ENCODE measurements at places on chromosomes 16 and 17. TPM values are rescaled to one million over a fixed set of nuclear protein-coding genes. Genes with fewer than 3 reads are reported as not detected.

The SPATA32 gene
- 0.15 TPM for total RNA-seq

The MTSS2 gene
- total RNA-seq = 34.9 TPM

The FLCN gene
- 42.4 TPM for total RNA-seq

The DNAH9 gene
- total RNA-seq = 0.14 TPM

The GPR179 gene
- total RNA-seq = 0.46 TPM

The DNASE1L2 gene
- 1.1 TPM for total RNA-seq

The SHBG gene
- 1.1 TPM for total RNA-seq

The GPR142 gene
- total RNA-seq = not detected

The TACO1 gene
- 24.1 TPM for total RNA-seq

DNA sequence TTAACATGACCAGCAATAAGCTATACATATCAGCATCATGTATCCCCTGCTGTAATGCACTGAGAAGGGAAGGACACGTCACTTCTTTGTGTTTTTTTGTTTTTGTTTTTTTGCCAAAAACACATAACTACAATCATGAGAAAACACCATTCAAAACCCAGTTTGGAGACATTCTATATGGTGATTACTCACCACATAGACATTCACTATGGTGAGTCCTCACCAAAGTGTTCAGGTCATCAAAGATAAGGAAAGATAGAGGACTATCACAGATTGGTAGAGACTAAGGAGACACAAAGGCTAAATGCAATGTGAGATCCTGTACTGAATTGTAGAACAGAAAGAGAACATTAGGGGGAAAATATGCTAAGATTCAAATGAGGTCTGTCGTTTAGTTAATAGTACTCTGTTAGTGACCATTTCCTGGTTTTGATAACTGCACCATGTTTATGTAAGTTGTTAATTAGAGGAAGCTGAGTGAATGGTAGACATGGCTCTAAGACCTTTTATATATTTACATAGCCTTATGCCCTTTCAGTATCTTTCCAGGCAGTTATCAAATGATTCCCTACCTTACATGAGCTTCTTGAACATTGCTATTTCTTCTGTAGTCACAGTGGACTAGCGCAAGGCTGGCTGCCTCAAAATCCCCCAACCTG lies 46.6 kb downstream of the PIK3R5 start:
- no peak overlapping the region for H3K27ac ChIP-seq
- peaks cover 10% of the 10 kb centered on the region for H3K36me3 ChIP-seq
- H3K4me3 ChIP-seq = no peak overlapping the region
- H3K27me3 ChIP-seq = peaks cover 8% of the 10 kb centered on the region
- no peaks in the 10 kb centered on the region for H3K4me1 ChIP-seq

DNA sequence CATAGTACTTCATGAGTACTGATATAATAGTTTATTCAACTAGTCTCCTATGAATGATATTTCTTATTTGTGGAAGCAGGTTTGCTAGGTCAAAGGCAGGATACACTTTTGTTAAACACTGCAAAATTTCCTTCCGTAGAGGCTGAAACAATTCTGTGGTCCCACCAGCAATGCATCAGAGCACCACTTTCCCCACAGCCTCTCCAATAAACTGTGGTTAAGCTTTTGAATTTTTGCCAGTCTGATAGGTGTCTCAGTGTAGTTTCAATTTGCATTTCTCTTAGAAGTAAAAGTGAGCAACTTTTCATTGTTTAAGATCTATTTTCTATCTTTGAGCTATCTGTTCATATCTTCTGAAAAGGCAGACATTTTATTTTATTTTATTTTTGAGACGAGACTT lies 36.4 kb upstream of the CORO6 start:
- no peak for DNase-seq
- H3K4me3 ChIP-seq = no peak overlapping the region
- no peaks in the 10 kb centered on the region for H3K27me3 ChIP-seq
- 0 out of 2 replicates have a peak overlapping the region, but pooled peaks have one; percentile 23 for H3K27ac ChIP-seq
- peaks cover 6% of the 10 kb centered on the region for H3K4me1 ChIP-seq
- H3K36me3 ChIP-seq = peaks cover 3% of the 10 kb centered on the region

- no peak overlapping the region for H3K27ac ChIP-seq
- no peaks in the 10 kb centered on the region for H3K27me3 ChIP-seq
- H3K4me1 ChIP-seq = no peaks in the 10 kb centered on the region
Observed at GRCh38 chr16:86545481-86545880, 9.6 kb downstream of the MTHFSD start.

GRCh38 chr16:69932228-69932627 lies 18.9 kb upstream of the CLEC18A start:
- H3K27ac ChIP-seq = no peak overlapping the region
- no peak overlapping the region for H3K4me3 ChIP-seq
- no peak for DNase-seq
- H3K36me3 ChIP-seq = peaks cover 19% of the 10 kb centered on the region

GRCh38 chr16:17396762-17397498 lies 73.8 kb downstream of the XYLT1 start:
- no peak overlapping the region for H3K4me3 ChIP-seq
- peaks cover 60% of the 10 kb centered on the region for H3K4me1 ChIP-seq
- H3K36me3 ChIP-seq = peaks cover 4% of the 10 kb centered on the region
- H3K27ac ChIP-seq = peak overlapping the region; percentile 80
- DNase-seq = no peak

DNA sequence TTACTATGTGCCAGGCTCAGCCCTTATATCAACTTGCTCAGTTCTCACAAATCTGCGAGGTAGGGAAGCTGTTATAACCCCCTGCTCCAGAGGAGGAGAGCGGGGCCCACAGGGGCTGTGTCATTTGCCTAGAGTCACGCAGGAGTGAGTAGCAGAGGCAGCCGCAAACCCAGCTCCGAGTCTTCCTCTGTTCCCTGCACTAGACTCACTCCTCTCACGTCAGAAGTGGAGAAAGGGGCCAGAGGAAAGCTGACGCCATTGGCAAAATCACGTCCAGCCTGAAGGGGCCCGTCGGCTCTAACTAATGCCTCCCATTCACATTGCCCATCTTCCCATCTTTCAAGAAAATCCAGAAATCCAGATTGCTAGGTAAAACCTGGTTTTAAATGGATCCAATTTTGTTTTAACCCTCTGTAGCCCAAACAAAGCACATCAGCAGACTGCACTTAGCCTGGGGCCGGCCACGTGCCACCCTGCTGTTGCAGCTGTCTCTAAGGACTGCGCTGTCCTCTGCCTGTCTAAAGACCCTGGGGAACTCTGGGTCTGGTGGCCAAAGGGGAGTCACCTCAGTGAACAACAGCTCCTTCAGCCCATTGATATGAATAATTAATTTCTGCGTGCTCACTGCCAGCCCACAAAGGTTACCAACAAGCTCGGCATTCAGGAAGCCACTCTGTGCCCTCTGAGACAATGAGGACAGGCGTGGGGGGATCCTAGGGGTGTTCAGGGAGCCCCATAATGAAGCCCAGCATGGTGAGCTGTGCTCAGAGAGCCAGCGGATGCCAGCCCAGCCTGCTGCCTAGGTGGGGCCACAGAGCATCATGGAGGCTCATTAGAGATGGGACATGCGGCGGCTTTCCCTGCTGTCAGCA lies 36.7 kb upstream of the ABR start:
- peaks cover 9% of the 10 kb centered on the region for H3K27me3 ChIP-seq
- no peak overlapping the region for H3K27ac ChIP-seq
- peaks cover 3% of the 10 kb centered on the region for H3K4me1 ChIP-seq
- DNase-seq = no peak

- no peak overlapping the region for H3K4me3 ChIP-seq
- H3K4me1 ChIP-seq = peaks cover under 1% of the 10 kb centered on the region
- no peaks in the 10 kb centered on the region for H3K36me3 ChIP-seq
- H3K27ac ChIP-seq = no peak overlapping the region
- H3K27me3 ChIP-seq = no peaks in the 10 kb centered on the region
Observed at GRCh38 chr17:17934214-17934613, 38.0 kb downstream of the TOM1L2 start.

DNA sequence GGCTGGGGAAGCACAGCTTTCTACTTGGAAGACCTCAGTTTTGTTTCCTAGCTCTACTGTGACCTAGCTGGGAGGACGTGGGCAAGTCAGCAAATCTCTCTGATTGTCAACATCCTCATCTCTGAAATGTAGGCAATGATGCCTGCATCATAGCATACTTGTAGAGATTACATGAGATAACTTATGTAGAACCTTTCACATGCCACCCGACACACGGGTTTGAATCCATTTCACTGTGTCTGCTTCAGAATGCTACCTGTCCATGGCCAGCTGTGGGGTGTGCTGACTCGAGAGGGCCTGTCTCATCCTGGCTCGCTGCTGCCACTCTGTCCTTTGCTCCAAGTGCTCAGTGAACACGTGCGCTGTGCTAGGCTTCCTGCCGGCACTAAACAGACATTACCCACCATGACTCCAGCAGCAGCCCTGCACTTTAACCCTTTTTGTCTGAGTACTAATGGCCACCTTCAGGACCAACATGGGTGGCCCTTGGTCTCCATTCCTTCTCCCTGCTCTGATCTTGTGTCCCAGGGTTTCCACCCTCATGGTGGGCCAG lies 7.4 kb downstream of the ADAP2 start:
- H3K27ac ChIP-seq = no peak overlapping the region
- H3K36me3 ChIP-seq = no peaks in the 10 kb centered on the region
- H3K4me1 ChIP-seq = no peaks in the 10 kb centered on the region
- DNase-seq = no peak
- H3K4me3 ChIP-seq = no peak overlapping the region

DNA sequence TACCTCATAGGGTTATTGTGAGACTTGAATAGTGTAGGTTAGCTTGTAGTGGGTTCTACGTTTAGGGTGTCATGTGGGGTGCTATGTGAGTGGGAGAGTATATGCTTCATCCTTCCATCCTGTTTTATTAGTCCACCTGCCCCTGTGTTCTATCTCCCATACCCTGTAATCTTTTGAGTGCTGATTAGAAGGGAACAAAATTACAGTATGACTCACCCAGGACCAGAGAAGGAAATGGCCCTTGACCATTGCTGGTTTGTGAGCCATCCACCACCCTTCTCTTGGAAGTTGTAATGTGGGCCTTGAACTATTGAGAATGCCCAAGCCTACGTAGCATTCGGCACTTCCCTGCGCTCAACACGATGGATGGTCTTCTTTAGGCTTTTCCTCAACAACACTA lies 17.1 kb downstream of the SAP30BP start:
- H3K36me3 ChIP-seq = peaks cover 4% of the 10 kb centered on the region
- H3K4me1 ChIP-seq = no peaks in the 10 kb centered on the region
- H3K4me3 ChIP-seq = no peak overlapping the region
- no peak for DNase-seq
- peak overlapping the region; percentile 71 for H3K27ac ChIP-seq
- H3K27me3 ChIP-seq = no peaks in the 10 kb centered on the region

- no peaks in the 10 kb centered on the region for H3K36me3 ChIP-seq
- no peak for DNase-seq
- H3K27ac ChIP-seq = no peak overlapping the region
Observed at GRCh38 chr16:58152246-58152868, 23.2 kb upstream of the CFAP20 start.

GRCh38 chr16:85461022-85461813 lies 151.9 kb upstream of the GSE1 start:
- H3K27me3 ChIP-seq = peaks cover 63% of the 10 kb centered on the region
- peak overlapping the region; percentile 76 for H3K4me3 ChIP-seq
- H3K36me3 ChIP-seq = no peaks in the 10 kb centered on the region
- no peak overlapping the region for H3K27ac ChIP-seq
- peaks cover 33% of the 10 kb centered on the region for H3K4me1 ChIP-seq

GRCh38 chr16:69412287-69412686 lies 12.1 kb upstream of the CYB5B start:
- no peaks in the 10 kb centered on the region for H3K36me3 ChIP-seq
- no peak overlapping the region for H3K4me3 ChIP-seq
- no peak for DNase-seq
- H3K27me3 ChIP-seq = no peaks in the 10 kb centered on the region

GRCh38 chr16:57753448-57754353 lies 18.1 kb downstream of the KATNB1 start:
- H3K4me1 ChIP-seq = 0 out of 2 replicates have a peak, but pooled peaks cover 2% of the 10 kb centered on the region
- no peak for DNase-seq
- H3K27me3 ChIP-seq = no peaks in the 10 kb centered on the region
- H3K4me3 ChIP-seq = no peak overlapping the region
- 0 out of 2 replicates have a peak overlapping the region, but pooled peaks have one; percentile 45 for H3K27ac ChIP-seq
- peaks cover 5% of the 10 kb centered on the region for H3K36me3 ChIP-seq

GRCh38 chr16:60792437-60792836 lies 1243.8 kb downstream of the CDH8 start:
- no peak overlapping the region for H3K27ac ChIP-seq
- H3K4me3 ChIP-seq = no peak overlapping the region
- no peak for DNase-seq
- no peaks in the 10 kb centered on the region for H3K36me3 ChIP-seq
- no peaks in the 10 kb centered on the region for H3K27me3 ChIP-seq
- H3K4me1 ChIP-seq = peaks cover 13% of the 10 kb centered on the region

GRCh38 chr16:27185776-27186130 lies 17.6 kb upstream of the KDM8 start:
- DNase-seq = no peak
- H3K4me1 ChIP-seq = no peaks in the 10 kb centered on the region
- H3K27me3 ChIP-seq = peaks cover 3% of the 10 kb centered on the region
- H3K27ac ChIP-seq = no peak overlapping the region
- H3K4me3 ChIP-seq = no peak overlapping the region
- H3K36me3 ChIP-seq = no peaks in the 10 kb centered on the region

- no peak for DNase-seq
- H3K36me3 ChIP-seq = peaks cover 14% of the 10 kb centered on the region
- peaks cover 9% of the 10 kb centered on the region for H3K4me1 ChIP-seq
- H3K27me3 ChIP-seq = no peaks in the 10 kb centered on the region
Observed at GRCh38 chr16:12728469-12728868, 75.2 kb downstream of the CPPED1 start.

GRCh38 chr17:7026471-7027115 lies 3.7 kb downstream of the BCL6B start:
- peaks cover 26% of the 10 kb centered on the region for H3K36me3 ChIP-seq
- no peak overlapping the region for H3K4me3 ChIP-seq
- H3K4me1 ChIP-seq = peaks cover 21% of the 10 kb centered on the region
- no peak overlapping the region for H3K27ac ChIP-seq

DNA sequence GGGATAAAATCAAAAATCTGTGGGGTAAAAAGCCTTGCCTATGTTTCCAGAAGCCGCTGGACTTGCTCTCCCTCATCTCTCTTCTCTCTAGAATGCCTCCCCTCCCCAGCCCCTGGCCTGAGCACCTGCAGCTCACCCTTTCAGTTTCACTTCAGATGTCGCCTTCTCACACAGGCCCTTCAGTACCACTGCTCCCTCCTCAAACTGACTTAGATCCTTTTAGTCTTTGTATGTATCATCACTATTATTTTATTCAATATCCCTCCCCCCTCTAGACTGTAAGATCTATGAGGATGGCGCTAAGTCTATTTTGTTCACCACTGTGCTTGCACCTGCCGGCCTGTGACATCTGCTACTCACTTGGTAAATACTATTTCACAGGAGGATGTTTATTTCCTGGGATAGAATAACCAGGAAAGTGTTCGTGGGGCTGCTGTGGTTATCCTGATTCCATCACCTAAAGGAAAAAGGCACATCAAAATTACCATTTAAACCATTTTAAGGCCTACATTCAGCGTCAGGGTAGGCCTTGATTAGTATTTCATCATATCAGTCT lies 122.3 kb downstream of the MRTFB start:
- no peak overlapping the region for H3K4me3 ChIP-seq
- H3K27ac ChIP-seq = no peak overlapping the region
- 0 out of 2 replicates have a peak, but pooled peaks cover 3% of the 10 kb centered on the region for H3K4me1 ChIP-seq
- DNase-seq = no peak
- H3K27me3 ChIP-seq = no peaks in the 10 kb centered on the region

- no peak for DNase-seq
- H3K27me3 ChIP-seq = no peaks in the 10 kb centered on the region
Observed at GRCh38 chr16:78778101-78779004, 678.9 kb downstream of the WWOX start.

GRCh38 chr16:5972747-5973146 lies 875.2 kb upstream of the EEF2KMT start:
- peaks cover 75% of the 10 kb centered on the region for H3K36me3 ChIP-seq
- DNase-seq = no peak
- peaks cover 3% of the 10 kb centered on the region for H3K27me3 ChIP-seq

GRCh38 chr16:26697807-26698206 lies 368.9 kb upstream of the C16orf82 start:
- H3K36me3 ChIP-seq = peaks cover 4% of the 10 kb centered on the region
- H3K27me3 ChIP-seq = peaks cover 22% of the 10 kb centered on the region
- no peak overlapping the region for H3K27ac ChIP-seq
- H3K4me1 ChIP-seq = peaks cover 16% of the 10 kb centered on the region

Data from WTC11 (cell line).